ENCODE measurements at places on chromosomes 6 and 20.

- no peak for DNase-seq
Observed at GRCh38 chr6:31055441-31055840, 45.2 kb downstream of the MUC22 start.

DNA sequence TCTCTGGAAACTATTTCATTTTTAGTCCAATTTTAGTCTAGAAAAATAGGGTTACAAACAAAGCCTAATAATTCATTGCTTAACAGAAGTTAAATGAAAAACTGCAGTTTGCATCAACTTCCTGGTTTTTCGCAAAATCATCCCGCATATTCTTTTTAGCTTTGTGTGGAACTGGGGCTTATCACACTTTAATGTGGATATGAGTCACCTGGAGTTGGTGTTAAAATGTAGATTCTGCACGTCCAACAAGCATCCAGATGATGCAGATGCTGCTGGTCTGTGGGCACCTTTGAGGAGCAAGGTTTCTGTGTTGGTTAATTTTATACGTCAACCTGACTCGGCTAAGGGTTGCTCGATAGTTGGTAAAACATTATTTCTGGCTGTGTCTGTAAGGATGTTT lies 126.1 kb downstream of the PLCB4 start:
- DNase-seq: no peak

DNA sequence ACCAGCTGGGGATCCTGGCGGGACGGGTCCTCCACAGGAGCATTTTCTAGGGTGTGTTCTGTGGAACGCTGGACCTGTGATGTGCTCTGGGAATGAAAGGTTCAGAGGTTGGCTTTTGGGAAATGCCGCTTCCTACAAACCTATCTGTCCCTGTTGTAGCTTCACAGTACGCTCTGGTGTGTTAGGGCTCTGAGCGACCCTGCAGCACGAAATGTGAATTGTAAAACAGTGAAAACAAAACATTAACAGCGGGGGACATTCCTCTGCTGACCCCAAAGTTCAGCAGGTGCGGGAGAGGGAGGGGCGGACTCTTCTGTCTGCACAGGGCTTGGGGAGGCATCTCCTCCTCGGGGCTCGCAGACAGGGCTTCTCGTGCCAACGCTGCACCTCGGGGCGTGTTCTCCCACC lies 155.9 kb downstream of the NRN1 start:
- DNase-seq: no peak

GRCh38 chr6:2124260-2124709 lies 121.1 kb downstream of the GMDS start:
- DNase-seq: peak; percentile 56

GRCh38 chr6:15484821-15485220 lies 178.0 kb downstream of the DTNBP1 start:
- DNase-seq: no peak

GRCh38 chr6:105624021-105624420 lies 221.1 kb upstream of the PREP start:
- peak; percentile 46 for DNase-seq

DNA sequence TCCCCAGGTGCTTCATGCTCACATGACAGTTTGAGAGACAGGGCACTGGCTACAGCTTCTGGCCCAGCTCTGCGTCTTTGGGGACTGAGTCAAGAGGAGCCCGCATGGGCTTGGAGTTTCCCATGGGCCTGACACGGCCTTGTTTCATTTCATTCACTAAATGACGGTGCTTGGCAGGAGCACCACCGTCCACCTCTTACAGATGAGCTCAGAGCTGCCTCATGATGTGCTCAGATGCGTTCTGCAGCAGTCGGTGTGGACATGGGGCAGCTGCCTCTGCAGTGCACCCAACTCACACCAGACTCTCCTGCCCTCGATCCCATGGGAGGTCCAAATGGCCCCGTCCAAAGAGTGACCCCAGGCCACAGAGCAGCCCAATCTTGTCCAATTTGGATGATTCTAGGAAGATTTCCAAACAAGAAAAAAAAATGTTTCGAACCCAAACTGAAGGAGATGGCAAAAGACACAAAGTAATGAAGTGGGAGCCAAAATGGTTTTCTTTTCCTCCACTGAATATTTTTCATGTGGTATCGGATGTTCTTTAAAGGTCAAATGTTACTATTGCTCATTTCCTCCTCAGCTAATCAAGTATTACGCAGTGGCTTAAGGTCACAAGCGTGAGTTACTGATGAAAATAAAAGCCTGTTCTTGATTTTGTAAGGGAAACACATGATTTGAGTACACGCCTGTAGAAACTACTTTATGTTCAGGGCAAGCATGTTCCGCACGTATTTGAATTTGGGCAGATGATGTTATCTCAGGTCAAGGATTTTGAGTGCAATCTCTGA lies 524.2 kb downstream of the CDH26 start:
- no peak for DNase-seq

DNA sequence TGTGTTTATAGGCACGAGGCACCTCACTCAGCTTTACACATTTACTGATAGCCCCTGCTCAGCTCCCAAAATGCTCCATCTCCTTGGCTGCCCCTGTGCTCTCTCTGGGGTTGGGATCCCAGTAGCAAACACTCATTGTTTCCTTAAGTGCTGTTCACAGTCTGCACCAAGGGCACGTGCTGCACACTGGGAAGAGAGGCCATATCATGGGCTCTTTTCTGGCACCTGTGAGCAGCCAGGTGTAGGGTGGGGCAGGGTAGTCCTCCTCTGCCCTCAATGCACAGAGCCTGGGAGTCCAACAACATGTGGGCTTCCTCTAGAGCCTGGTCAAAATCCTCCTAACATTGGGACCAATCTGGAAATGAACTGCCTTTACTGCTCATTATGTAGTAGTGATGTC lies 67.9 kb downstream of the BANF2 start:
- no peak for DNase-seq

GRCh38 chr6:36252005-36252404 lies 17.9 kb upstream of the PNPLA1 start:
- no peak for DNase-seq

DNA sequence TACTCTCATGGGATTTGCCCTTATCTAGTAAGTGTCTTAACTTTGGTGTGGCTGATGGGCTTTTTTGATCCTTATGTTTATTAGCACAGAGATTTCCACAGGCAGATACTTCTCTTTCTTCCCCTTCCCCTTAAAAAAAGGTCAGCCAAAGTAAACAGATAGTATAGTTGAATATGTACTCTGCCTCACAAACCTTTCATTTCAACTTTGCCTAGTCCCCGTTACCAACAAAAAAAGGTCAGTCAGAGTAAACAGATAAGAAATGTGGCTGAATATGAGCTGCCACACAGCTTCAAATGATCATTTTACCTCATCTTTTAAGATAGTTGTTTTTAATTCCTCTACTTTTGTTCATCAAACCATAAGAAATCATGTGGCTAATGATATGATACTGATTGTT lies 34.1 kb upstream of the SLC35D3 start:
- no peak for DNase-seq

DNA sequence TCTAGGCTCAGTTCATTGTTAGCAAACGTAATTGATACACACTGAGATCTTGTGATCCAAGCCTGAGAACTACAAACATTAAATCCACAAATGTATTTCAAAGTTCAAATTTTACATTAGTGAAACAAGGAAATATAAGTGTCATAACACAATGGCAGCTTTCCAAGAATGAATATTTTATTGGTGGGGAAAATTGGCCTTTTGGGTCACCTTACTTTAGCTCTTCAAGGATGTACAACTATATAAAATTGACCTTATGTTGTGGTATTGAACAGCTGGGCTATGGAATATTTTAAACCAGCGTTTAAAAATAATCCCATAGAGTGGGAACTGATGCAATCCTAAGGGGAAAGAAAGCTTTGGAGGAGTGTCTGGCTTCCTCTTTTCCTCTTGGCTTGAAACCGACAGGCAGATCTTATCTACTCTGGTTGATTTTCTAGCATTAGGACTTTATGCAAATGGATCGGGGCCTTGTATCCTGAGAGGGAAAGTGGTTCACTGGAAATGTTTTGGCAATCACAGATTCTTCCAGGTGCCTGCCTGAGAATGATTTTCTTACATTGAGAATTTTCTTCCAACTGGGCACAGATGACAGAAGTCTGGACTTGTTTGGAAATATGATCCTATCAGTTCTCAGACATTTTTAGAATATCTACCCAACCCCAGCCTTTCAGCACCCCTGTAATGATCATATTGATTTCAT lies 184.8 kb upstream of the ECI2 start:
- peak; percentile 45 for DNase-seq

DNA sequence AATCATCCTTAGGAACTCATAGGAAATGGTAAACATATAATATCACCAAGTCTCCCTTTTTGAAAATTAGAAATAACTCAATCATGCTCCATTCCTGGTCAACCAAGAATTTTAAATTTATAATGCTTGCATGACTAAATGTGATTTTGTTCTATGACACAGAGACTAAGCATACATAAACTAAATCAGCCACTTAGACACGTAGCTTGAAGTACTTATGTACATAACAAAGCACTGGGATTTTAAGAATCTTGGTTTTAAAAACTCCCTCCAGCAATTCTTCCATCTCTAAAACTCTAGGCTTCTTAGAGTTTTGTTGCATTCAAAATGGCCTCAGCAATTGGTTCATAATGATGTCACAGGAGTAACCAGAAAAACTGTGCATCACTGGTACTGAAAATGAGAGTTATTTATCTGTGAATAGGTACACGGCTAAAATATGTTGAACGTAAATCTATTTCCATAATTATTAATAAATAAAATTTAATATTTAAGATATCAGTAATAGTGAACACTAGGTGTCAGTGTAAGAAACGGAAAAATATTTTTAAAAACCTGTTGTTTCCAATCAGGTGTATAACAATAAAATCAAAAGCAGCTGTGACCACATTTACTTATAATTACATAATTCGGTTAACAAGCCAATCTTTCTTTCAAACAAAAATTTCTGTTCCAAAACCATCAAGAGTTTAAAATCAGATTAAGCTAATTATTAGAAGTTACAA lies 241.6 kb upstream of the RUNX2 start:
- no peak for DNase-seq

DNA sequence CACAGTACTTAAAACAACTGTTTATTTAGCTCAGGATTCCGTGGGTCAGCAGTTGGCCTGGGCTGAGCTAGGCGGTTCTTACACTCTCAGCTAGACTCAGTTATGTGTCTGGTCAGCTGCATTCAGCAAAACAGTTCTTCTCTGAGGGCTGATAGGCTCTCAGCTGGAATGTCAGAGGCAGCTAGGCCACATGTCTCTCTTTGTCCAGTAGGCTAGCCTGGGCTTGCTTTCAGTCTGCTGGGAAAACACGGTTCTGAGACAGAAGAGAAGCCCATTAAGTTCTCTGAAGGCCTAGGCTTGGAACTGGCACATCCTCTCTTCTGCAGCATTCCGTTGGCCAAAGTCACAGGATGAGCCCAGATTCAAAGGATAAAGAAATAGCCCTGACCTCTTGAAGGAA lies 65.6 kb downstream of the TULP4 start:
- DNase-seq: no peak

- no peak for DNase-seq
Observed at GRCh38 chr6:4032475-4032874, 46.5 kb downstream of the FAM217A start.

DNA sequence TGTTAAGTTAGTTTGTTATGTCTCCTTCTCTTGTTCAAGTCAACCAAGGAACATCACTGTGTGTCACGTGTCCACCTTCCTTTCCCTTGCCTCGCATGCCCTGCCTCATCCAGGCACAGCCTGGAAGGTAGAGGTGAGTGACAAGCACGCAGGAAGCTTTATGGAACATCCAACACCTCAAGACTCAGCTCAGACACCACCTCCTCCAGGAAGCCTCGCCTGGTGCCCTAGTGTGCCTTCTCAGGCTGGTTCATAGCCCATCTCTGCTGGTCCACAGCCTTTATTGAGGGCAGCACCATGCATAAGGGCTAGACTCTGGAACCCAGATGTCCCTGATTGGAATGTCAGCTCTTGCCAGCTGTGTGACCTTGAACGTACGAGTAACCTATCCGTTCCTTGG lies 224.3 kb downstream of the ANKRD60 start:
- DNase-seq: no peak

DNA sequence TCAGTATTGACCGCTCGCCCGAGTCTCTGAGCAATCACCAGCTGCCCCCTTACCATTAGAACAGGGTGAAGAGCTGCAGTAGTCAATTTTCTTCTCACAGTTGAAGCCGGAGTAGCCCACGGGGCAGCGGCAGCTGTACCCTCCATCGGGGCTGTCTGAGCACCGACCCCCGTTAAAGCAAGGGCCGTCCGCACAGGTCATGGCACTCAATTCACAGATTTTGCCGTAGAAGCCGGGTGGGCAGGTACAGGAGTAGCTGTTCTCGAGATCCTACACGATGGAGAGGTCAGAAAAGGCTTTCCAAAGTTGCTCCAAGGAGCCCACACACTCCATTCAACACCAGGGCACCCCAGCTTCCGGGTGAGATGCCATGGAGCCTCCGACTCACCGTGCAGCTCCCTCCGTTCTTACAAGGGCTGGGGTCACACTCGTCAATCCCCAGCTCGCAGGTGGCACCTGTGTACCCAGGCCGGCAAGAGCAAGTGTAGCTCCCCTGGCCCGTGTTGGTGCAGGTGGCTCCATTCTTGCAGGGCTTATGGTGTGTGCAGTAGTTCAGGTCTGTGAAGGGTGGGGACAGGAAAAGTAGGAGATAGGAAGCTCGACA lies 5.9 kb downstream of the DLL1 start:
- no peak for DNase-seq

DNA sequence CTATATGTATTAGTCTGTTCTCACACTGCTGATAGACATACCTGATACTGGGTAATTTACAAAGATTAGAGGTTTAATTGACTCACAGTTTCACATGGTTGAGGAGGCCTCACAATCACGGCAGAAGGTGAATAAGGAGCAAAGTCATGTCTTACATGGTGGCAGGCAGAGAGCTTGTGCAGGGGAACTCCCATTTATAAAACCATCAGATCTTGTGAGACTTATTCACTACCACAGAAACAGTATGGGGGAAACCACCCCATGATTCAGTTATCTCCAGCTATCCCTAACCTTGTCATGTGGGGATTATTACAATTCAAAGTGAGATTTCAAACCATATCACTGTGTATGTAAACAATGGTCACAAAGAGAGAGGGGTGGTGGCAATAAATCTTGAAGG lies 6.6 kb downstream of the CST8 start:
- DNase-seq: no peak

DNA sequence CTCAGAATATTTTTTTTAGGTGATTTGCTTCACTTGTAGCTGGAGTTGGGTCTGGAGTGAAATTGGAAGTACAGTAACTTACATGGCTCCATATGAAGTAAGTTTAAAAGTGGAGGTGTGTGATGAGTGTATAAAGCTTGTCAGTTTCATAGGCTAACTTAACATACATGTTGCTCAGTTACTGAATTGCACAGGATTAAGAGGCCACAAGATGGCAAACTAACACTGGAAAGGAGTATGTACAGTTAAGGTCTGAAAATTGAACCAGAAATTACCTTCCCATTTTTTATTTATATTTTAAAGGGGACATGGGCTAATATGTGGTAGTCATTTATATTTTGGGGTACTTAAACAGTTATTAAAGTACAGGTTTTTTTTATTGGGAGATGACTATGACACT lies 45.3 kb upstream of the SMIM8 start:
- peak; percentile 10 for DNase-seq

Measured in GF-D8 (cell line).